ENCODE measurements at places on chromosomes 4 and X. TPM values are rescaled to one million over a fixed set of nuclear protein-coding genes. Genes with fewer than 3 reads are reported as not detected.
A peak's percentile ranks its signal among the peaks of the same experiment; 100 is the strongest.

DNA sequence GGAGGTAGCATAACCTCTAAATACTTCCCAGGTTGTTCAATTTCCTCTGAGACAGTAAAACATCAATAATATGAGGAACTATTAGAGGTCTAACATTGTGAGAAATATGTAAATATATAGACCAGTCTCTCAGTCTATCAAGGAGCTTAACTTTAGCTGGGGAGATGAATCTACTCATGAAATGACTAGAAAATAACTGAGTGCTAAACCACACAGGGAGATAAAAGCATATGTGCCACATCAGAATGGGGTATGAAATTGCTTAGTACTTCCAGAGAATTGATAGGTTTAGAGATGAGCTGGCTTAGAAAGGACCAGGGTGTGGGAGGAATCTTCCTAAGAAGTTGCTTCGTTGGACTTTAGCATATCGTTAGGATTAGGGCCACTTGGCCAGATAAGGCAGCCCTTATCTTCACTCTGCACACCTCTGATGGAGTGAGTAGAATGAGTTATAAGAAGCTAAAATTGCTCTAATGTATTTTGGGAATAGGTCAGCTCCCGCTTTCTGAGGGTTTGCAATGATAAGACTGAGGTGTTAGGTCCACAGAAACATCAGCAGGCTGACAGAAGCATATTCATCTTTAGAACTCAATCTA, 299.2 kb downstream of the UNC5C start:
- DNase-seq = no peak

DNA sequence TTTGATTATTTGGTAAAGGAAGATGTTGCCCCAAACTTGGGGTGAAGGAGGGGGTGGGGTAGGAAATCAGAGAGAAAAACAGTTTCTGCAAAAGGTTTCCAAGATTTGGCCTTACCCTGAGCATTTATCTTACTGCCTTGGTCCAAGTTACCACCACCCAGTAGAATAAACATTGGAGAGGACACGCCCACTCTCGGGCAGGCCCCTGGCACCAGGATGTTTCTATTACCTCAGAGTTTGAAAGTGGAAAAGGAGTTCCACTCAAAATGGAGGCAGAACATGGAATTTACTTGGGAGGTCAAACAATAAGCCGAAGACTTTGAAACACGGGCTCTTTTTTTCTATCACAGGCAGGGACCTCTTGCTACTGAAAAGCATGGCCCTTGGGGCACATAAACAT, 113.7 kb downstream of the CHRNA9 start:
- no peak for DNase-seq

DNA sequence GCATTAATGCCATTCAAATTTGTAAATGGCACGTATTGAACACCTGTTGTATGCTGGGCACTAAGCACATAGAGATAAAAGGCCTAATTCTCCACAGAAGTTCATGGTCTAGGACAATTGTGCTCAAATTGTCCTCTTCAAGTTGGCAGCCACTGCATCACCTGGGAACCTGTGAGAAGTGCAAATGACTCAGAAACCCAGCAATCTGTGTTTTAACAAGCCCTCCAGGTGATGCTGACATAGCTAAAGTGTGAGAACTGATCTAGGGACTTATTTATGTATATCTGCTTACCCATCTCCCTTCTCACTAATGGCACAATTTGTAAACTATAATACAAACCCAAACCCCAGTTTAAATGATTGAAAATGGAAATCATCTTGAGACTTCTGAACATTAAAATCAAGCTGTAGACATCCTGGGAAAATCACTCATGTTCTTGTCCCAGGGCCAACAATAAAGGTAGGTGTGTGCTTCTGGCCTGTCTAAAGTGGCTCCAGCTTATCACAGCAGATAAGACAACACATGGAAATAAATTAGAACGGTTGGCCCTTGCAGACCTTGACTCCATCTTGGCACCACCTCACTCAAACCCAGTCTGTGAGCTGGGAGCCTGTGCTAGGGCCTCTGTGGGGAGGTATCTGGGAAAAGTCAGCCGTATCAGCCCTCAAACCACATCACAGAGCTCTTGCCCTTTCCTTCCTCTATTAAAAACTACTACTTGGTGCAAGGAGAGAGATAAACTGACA, 46.8 kb downstream of the UCHL1 start:
- no peak for DNase-seq

GRCh38 chr4:10063544-10064300, 42.4 kb upstream of the SLC2A9 start:
- DNase-seq = peak; percentile 65

DNA sequence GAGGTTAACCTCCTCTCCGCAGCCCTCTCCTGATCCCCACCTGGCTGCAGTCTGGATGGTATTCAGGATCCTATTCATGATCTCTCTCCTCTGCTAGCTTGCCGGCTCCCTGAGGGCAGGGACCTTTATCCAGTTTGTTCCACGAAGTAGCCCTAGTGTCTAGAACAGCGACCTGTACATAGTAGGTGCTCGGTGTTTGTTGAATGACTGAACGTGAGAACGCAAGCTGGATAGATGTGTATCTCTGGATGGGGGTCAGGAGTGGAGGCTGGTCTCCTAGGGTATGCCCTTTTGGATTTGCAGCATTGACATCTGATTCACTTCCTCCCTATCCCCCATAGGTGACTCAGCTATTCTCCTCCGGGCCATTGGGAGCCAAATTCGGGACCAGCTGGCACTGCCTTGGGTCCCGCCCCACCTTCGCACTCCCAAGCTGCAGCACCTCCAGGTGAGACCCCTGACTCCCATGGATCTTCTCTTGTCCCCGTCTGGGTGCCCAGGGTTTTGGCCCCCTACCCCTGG, 7.3 kb downstream of the CCDC22 start:
- no peak for DNase-seq

- DNase-seq = no peak
Observed at GRCh38 chr4:11264841-11265240, 163.9 kb downstream of the HS3ST1 start.

- no peak for DNase-seq
Observed at GRCh38 chrX:128020701-128021100, 31.5 kb downstream of the ACTRT1 start.

The ANXA10 gene
- total RNA-seq = not detected

- no peak for DNase-seq
Observed at GRCh38 chr4:70591955-70592582, at the start of gene AMBN. AMBN (plus strand) TSS chr4:70592256; CDS start chr4:70592359, 103 bp downstream.

DNA sequence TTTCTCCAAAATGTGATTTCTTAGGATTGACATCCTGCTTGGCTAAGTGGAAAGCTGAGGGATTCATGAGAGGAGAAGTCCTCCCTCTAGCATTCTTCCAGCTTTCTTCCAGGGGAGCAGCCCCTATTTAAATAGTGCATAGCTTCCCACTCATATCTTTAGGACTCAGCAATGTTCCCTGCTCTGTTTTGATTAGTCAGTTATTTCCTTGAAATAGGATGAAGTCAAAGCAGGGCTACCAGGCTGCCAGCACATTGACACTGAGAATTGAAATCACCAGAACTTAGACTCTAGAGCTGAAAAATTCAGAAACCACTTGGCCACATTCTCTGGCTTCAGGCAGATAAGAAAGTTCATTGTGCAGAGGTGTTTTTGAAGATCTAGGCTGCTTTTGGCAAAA, 74.7 kb upstream of the SMAD1 start:
- no peak for DNase-seq
